COR-L47 (cell line): ENCODE measurements at places on chromosomes 12 and 14.
A peak's percentile ranks its signal among the peaks of the same experiment; 100 is the strongest.

GRCh38 chr14:103391048-103391447 lies 5.8 kb downstream of the MARK3 start:
- peak; percentile 42 for DNase-seq

DNA sequence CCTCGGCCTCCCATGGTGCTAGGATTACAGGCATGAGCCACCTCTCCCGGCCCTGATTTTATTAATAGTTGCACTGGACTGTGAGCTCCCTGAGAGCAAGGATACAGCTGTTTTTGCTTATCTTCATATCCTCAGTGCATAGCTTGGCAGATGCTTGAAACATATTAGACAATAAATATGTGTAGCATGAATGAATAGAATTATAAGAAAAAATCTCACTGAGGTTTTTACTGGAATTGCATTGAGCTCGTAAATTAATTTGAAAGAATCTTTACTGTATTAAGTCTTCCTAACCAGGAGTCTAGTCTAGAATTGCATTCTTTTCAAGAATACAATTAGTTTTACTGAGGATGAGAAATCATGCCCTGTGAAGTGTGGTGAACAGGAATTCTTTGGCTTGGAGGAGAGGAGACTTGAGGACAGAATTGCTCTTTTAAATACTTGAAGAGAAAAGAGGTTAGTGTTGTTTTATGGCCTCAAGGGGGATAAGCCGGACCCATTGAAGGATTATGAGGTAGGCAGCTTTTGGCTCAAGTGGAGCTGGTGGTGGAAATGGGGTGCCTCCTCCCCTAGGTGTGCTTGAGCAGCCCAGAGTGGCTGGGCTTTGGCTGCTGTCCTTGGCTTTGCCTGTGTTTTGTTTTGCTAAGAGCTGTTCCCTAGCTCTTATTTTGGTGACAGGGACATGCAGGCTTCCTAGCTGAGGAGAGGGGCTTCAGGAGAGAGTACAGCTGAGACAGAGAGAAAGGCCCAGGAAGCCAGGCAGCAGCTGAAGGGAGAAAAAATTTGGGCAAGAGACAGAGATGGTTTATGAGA lies 34.0 kb downstream of the PLEKHD1 start:
- DNase-seq: no peak

DNA sequence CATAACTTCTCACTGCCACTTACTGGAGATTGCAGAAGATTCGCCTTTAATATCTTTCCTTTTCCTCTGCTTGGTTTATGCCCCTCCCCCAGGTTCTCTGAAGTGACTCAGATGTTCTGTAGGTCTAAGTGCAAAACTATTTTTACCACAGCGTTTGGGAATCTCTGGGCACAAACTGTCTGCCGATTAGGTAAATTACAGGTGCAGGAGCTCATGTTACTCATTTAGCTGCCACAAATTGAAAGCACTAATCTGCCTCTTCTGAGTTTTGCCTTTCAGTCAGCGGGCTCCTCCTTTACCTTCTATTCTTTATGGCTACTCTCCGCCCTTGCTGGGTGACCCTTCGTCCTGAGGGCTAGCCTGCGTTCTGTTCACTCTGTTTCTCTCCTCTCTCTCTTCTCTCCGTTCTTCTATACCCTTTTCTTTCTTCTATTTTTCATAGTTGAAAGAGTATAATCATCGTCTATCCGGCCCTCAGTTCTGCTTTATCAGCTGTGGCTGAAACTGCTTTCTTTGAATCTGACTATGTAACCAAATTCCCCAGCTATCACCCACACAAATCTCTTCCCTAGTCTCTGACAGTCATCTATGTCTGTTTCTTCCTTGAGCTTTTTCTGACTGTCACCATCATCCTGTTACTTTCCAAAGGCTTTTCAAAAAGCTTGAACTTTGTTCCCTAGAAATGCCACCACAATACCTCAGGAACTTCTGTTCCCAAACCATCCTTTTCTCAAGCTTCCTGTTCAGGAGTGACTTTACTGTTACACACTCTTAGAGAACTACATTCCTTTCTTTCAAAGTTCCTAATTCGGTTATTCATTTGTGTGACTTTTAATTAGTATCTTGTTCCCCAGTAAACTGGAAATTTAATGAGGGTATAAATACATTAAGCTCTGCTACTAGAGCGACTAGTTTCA lies 4.3 kb upstream of the MYF6 start:
- peak; percentile 47 for DNase-seq

- DNase-seq: no peak
Observed at GRCh38 chr14:23319746-23320583, 1.3 kb upstream of the PABPN1 start.

GRCh38 chr14:28323366-28323765 lies 443.2 kb upstream of the FOXG1 start:
- peak; percentile 68 for DNase-seq

- DNase-seq: no peak
Observed at GRCh38 chr12:62840806-62841205, 94.1 kb downstream of the PPM1H start.

DNA sequence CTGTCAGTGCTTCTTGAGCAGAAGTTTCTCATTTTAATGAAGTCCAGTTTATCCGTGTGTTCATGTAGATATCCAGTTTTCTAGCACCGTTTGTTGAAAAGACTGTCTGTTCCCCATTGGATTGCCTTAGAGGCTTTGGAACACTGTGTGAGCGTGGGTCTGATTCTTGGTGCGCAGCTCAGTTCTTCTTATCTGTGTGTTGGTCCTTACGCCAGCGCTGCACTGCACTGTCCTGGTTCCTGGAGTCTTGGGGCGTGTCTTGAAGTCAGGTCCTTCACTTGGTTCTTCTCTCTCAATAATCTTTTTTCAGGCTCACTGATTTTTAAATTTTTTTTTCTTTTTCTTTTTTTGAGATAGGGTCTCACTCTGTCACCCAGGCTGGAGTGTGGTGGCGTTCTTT lies 25.5 kb downstream of the EP400 start:
- DNase-seq: no peak

DNA sequence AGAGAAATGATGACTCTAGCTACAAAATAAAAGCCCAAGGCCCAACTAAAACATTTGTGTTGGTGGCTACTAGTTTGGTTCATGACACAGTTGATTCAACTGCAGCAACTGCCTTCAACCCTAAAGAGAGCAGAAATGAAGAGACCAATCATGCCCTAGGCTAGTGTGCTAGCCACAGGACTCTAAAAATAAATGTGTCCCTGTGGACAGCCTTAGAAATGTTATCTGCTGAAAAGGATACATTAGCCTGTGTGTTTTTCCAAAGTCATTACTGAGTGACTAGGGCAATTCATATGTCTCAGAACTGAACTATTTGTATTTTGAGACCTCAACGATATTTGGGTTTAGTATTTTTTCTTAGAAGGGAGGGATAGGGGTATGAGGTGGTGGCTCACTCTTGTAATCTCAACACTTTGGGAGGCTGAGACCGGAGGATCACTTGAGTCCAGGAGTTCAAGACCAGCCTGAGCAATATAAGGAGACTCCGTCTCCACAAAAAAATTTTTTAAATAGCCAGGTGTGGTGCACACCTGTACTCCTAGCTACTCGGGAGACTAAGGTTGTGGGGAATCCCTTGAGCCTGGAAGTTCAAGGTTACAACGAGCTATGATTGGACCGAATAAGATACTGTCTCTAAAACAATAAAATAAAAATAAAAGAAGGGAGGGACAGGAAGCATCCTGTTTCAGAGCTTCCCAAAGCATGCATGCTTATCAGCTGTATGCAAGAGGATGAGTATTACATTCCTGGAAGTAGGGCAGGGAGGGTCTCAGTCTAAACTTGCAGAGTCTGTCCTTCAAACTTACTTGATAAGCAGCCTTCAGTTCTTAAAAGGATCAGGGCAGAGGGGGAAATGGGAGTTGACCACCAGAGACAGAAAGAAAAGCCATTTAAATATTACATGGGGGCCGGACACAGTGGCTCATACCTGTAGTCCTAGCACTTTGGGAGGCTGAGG lies 29.6 kb upstream of the NAP1L1 start:
- no peak for DNase-seq

DNA sequence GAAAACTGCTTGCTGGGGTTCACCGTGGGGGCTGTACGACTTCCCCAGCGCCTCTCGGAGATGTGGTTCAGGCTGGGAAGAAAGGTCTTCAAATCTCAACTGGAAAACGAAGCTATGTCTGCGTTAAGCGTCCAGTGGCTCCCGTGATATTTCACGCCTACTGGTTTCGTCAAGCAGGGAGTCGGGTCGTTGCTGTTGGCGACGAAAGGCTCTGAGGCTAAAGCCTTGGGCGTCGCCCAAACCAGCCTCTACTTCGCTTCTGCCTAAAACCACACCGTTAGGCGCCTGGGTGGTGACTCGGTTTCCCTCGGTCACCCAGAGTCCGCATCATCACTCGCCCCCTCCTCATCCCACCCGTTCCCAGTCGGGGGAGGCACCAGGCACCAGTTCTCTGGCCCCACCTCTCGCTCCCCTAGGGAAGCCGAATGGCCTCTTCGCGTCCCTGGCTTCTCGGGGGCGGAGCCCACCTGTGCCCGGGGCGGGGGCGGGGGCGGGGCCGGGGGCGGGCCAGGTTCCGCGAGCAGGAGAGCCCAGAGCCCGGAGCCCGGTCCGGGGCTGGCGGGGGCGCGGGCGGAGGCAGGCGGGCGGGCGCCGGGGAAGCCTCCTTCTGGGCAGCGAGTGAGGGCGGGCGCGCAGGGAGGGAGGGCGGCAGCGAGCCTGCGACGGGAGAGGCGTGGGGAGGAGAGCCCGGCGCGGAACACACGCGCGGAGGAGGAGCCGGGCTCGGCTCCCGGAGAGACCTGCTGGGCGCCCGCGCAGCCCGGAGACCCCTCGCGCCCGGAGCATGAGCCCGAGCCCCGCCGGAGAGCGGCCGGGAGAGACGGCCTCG lies at the start of gene B4GALNT3:
Gene B4GALNT3, plus strand, starts transcription at position 510 of the 829 bp plus-strand sequence. CDS start 438 bp downstream, outside the sequence.
- peak; percentile 48 for DNase-seq

DNA sequence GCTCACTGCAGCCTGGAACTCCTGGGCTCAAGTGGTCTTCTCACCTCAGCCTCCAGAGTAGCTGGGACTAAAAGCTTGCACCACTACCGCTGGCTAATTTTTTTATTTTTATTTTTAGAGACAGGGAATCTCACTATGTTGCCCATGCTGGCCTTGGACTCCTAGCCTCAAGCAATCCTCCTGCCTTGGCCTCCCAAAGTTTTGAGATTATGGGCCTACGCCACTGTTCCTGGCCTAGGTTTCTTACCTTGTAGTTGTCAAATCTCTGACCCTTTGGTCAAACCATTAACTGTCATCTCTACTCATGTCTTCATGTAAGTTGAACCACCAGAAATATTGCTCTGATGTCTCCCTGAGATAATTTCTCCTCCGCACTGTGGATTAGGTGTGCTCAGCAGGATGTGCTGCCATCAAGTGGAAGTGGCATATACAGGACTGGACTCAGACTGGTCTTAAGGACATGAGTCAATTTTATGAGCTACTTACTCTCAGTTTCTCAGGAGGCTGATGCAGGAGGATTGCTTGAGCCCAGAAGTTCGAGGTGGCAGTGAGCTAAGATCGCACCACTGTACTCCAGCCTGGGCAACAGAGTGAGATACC lies 28.5 kb downstream of the ACTR6 start:
- DNase-seq: peak; percentile 8

DNA sequence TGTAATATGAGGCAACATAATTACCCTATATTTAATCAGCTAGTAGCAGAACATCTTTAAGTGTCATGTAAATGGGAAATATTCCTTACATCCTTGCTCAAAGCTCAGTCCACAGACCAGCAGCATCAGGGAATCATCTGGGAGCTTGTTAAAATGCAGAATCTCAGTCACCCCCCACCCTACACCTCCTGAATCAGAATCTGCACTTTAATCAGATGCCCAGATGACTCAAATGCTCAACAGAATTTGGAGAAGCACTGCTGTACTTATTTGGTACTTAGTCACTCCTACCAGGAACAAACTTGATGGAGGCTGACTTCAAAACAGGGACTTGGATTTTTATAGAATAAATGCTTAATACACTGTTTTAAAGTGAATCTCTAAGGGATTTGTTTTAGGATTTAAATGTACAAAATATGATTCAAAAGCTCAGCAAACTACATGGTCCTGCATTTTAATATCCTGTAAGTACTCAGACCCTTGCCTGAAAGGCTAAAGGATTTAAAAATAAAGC lies 96.5 kb downstream of the ARMH4 start:
- no peak for DNase-seq

- no peak for DNase-seq
Observed at GRCh38 chr12:34376133-34376799, 354.0 kb downstream of the ALG10 start.

DNA sequence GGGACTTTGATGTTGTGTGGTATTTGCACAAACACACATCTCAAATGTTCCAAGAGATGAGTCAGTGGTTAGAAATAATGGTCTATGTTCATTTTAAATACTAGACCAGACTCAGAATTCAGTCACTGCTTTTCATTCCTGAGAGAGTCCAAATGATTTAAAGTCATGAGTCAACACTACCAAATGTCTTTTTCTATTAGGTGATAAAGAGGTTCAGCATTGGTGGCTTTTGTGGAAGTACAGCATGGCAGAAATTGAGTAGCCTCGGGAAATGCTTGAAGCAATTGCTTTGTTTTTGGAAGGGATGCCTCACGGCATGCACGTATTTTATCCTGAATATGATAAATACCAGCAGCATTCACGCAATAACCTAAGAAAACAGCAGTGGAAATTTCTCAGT lies 115.7 kb downstream of the DIO2 start:
- no peak for DNase-seq

DNA sequence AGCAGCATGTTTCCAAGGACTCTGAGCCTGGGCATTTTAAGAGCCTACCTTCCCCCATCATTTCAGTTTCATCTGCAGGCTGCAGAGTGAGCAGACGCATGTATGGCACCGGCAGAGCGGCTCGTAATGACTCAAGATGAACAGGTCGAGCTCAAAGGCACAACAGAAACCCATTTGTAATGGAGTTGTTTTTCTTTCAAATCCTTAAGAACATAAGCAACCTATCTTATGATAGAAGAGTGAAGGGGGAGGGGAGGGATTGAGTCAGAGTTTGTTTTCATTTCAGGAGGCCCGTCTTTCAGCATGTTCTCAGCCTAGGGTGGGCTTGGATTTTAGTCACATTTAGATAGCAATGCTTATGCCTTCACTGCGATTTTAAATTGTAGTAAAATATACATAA lies 54.9 kb upstream of the CISTR start:
- DNase-seq: no peak

GRCh38 chr12:132186857-132187620 lies 42.8 kb downstream of the NOC4L start:
- DNase-seq: no peak
